ENCODE measurements at places on chromosomes 4 and X.

- no peak for DNase-seq
Observed at GRCh38 chrX:39756086-39756883, 341.5 kb downstream of the BCOR start.

GRCh38 chr4:81622028-81622427 lies 150.3 kb upstream of the RASGEF1B start:
- DNase-seq: no peak

DNA sequence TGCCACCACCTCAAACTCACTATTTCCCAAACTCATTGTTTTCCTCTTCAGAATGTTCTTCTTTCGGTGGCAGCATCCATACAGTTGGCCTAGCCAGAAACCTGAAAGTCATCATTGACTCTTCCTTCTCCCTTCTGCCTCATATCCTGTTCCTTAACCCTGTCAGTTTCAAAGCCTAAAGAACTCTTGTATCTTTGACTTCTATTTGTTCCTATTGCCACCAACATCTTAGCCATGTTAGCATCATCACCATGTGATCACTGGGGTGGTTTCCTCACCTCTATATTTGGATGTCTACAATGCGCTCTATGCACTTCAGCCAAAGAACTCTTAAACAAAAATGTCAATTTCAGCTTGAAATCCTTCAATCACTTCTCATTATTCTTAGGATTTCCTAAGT lies 29.0 kb downstream of the DDX60L start:
- no peak for DNase-seq

GRCh38 chr4:40547789-40548132 lies 81.9 kb downstream of the RBM47 start:
- no peak for DNase-seq

- no peak for DNase-seq
Observed at GRCh38 chr4:126168484-126168883, 853.7 kb downstream of the FAT4 start.

DNA sequence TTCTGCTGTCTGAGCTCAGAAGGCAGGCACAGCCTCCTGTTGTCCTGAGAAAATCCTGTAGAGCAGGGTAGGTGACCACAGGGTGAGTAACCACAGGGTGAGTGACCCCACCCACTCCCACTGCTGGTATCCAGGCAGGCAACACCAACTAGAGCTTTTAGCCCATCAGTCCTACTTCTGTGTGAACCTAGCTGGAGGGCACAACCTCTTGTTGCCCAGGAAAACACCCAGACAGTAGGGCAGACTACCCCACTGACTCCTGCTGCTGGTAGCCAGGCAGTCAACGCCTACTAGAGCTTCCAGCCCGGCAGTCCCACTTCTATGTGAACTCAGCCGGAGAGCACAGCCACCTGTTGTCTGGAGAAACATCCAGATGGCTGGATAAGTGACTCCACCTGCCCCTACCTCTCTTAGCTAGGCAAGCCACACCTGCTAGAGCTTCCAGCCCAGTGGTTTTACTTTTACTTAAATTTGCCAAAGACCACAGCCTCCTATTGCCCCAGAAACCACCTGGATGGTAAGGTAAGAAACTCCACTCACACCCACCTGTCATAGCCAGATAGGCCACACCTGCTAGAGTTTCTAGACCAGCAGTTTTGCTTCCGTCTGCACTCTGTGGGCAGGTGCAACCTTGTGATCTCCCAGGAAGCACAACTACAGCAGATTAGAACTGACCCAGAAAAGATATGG lies 371.6 kb downstream of the INPP4B start:
- DNase-seq: no peak

DNA sequence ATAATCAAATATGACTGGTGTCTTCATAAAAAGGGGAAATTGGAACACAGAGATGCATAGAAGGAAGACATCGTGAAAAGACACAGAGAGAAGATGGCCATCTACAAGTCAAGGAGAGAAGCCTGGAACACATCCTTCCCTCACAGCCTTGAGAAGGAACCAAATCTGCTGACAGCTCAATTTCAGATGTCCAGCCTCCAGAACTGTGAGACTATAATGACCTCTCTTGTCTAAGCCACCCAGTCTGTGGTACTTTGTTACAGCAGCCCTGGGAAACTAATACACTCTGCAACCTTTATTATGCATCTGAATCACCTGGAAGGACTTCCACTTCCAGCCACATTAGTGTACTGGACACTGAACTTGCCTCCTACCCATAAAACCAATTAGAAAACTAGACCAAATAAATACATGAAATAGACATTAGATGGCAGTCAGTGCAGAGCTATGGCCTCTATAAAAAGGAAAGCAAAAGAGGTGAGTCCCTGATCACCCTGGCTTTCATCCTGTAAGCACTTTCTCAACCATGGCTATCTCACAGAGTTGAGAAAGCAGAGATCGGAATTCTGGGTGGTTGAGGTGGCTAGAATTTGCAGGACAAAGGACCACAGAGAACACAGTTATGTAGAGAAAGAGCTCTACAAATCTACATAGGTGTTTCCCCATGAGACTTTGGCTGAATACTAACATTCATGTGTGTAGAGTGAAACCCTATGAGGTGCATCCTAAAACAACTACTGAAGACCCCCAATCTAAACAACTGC lies 25.7 kb downstream of the GAB3 start:
- no peak for DNase-seq

DNA sequence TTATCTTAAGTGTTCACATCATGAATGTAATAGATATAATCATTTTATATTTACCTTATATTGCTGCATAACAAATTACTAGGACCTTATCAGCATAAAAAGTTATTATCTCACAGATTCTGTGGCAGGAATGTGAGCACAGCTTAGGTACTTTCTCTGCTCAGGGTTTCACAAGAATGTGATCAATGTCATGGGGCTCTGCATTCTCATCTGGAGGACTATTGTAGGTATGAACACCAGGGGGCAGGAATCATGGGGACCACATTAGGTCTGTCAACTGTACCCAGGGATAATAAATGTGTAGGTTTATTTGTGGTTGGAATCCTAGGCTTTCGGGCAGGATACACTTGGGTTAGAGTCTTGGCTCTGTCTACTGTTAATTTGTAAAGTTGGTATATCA lies 519.2 kb downstream of the ARAP2 start:
- DNase-seq: no peak

DNA sequence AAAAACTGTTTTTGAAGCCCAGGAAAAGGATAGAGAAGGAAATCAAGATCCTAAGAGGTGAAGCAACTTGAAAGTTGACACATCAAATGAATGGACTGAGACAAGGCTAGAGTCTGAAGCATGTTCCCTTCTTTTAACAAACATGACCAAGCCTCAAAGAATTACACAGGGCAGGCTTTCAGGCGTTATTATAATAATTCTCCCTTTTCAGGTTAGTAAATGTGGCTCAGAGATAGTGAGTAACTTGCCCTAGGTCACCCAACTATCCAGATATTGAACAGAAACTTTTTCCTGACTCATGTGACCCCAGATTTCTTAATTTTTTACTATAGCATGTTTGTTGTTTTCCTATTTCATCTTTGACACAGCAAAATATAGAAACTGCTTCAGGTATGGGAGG lies 91.7 kb downstream of the PPP1R2C start:
- no peak for DNase-seq

GRCh38 chr4:21476757-21477156 lies 471.8 kb downstream of the KCNIP4 start:
- peak; percentile 1 for DNase-seq

GRCh38 chr4:85244638-85245037 lies 230.3 kb upstream of the ARHGAP24 start:
- DNase-seq: no peak

DNA sequence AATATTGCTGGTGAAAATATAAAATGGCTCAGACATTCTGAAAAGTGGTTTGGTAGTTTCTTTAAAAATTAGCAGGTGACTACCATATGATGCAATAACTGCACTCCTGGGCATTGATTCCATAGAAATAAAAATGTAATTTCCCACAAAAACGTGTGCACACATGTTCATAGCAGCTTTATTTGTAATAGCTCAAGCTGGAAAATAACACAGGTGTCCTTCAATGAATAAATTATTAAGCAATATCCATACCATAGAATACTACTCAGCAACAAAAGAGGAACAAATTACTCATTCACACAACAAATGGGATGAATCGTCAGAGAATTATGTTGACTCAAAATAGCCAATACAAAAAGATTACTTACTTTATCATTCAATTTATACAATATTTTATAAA lies 893.7 kb upstream of the SLIT2 start:
- DNase-seq: no peak

DNA sequence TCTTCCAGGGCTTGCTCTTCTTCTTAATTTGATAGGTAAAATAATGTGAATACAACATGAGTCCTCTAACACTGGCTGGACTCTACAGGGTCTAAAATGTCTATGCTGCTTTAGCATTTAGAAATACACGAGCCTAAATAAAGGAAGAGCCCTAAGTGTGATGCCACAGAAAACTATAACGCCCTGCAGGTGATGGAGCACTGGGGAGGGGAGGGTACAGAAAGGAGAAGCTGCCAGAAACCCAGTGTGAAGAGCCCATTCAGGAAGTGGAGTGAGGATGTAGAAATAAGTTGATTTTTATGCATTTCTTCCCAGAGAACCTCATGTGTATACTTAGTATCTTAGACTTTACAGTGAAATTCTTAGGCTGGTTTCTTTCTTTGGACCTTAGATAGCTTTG lies 83.4 kb downstream of the TNIP2 start:
- no peak for DNase-seq

GRCh38 chrX:117511379-117511778 lies 605.2 kb downstream of the KLHL13 start:
- DNase-seq: no peak

GRCh38 chr4:33725861-33726260 lies 2518.5 kb downstream of the ARAP2 start:
- DNase-seq: no peak

GRCh38 chr4:146053891-146054290 lies 115.3 kb upstream of the ZNF827 start:
- DNase-seq: no peak

GRCh38 chr4:60588556-60588955 lies 611.6 kb upstream of the ADGRL3 start:
- DNase-seq: no peak

GRCh38 chr4:66017671-66018070 lies 347.4 kb upstream of the EPHA5 start:
- DNase-seq: no peak

GRCh38 chr4:119041951-119042560 lies 93.6 kb upstream of the MYOZ2 start:
- DNase-seq: peak; percentile 67

GRCh38 chr4:147853706-147854105 lies 121.8 kb downstream of the ARHGAP10 start:
- DNase-seq: no peak

GRCh38 chr4:78704317-78704716 lies 71.8 kb upstream of the BMP2K start:
- no peak for DNase-seq

DNA sequence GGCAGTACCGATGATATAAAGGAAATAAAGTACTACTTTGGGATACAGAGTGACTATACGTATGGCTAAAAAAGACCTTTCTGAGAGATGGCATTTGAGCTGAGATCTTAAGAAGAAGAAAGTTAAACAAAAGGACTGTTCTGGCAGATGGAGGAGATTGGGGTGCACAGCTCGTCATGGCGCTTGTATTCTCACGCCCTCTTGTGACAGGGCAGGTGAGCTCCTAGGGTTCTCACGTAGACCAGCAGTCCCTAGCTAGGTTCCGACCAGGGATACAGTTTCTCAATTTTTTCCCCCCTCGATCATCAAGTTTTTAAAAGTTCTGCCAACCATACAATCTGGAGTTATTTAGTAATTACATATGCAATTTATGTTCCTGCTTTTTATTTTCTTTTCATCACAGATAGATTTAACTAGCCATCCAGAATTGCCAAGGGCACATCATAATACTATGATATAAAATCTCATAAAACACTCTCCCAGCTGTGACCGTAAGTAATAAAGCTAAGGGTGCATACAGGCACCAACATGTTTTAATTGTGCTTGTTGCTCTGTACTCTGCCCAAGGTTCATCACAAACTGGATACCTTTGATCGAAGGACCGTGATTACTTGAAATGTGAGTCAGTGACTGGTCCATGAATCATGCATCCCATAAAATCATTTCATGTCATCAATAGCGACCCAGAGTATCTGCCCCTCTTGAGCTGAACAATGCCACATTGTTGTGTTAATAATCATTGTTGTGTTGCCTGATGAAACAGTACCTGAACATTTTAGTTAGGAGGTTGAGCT lies 69.4 kb upstream of the ZNF518B start:
- no peak for DNase-seq

DNA sequence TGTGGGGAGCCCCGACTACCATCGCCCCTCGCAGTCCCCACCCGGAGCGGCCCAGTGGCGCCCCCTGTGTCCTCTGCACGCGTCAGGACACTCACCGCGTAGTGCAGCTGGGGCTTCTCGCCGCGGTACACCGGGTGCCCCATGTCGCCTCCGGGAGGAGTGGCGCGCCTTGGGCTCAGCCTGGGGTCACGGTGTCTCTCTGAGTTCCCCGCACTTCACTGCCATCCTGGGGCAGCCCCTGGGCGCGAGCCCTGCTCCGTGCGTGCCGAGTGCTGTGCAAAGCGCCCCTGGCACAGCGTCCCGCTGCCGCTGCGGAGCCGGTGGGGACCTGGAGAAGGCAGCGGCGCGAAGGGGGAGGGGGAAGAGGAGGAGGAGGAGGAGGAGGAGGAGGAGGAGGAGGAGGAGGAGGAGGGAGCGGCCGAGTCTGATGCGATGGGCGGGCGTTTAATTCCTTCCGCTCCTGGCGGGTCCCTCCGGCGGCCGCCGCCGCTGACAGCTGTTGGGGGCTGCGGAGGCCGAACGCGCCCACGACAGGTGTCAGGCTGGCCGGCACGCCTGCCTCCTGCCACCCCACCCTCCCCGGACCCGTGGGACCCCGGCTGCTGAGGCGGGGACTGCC lies 134.3 kb downstream of the AMELX start:
- DNase-seq: no peak

GRCh38 chrX:77743720-77744119 lies 42.3 kb downstream of the ATRX start:
- DNase-seq: no peak

DNA sequence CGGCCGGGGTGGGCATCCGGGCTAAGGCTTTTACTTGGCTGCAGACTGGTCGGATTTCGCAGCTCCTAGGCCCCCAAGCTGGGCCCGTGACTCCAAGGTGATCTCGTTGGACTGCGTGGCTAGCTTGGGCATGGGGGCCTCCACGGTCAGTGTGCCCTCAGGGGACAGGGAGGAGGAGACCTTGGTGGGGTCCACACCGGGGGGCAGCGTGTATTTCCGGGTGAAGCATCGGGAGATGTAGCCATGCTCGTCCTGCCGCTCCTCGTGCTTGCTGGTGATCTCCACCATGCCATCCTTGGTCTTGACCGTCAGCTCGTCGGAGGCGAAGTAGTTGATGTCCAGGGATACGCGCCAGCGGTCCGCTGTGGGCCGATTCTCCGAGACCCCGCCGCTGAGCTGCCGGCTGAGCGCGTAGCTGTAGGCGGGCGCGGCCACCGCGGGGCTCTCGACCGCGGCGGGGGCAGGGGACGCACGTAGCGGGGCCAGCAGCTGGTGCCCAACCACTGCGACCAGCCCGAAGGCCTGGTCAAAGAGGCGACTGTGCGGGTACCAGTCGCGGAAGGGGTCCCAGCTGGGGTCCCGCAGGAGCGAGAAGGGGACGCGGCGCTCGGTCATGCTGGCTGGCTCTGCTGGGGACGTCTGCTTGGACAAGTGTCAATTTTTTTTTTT lies 881 bp upstream of the CACNA1F start:
- DNase-seq: no peak

Data from NCI-H460 (cell line).